Hair follicle dermal papilla cell (primary cell): ENCODE measurements at places on chromosomes 3 and 15. TPM values are rescaled to one million over a fixed set of nuclear protein-coding genes. Genes with fewer than 3 reads are reported as not detected.

The GASK1A gene
- total RNA-seq, result 0.97 and 1.3 TPM in 2 replicates

The CHRNA5 gene
- 0.36 and 1.3 TPM in 2 replicates for total RNA-seq

The PLS1 gene
- total RNA-seq, result 0.12 and 0.97 TPM in 2 replicates

The FMN1 gene
- 5.0 and 6.8 TPM in 2 replicates for total RNA-seq

The MAP6D1 gene
- 2.1 and 2.8 TPM in 2 replicates for total RNA-seq
